Stimulated activated CD4-positive, alpha-beta T cell treated with anti-CD3 and anti-CD28 coated beads, Interleukin-12 subunit alpha, Interleukin-12 subunit beta, amount 100 ng/mL, for 24 hours (primary cell): ENCODE measurements at places on chromosomes 4 and X.

GRCh38 chr4:14359991-14360390 lies 642.3 kb upstream of the CPEB2 start:
- no peak for DNase-seq

DNA sequence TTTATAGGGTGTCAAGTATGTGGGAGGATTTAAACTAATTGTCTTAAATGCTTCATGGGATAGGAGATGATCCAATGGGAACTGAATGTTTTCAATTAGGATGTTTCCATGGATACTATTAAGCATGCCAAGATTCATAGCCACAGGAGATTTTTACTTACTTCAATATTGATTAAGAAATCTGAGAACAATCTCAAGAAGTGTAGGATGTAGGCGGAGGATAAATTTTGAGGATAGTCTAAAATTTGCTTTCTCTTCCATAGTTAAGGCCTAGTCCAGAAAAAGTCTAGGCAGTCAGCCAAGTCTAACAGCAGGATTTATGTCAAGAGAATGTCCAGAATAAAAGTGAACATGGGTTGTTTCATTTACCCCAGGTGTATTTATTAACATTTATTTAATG lies 32.8 kb downstream of the REPS2 start:
- no peak for DNase-seq

- DNase-seq = no peak
These were observed 10.1 kb upstream of the MPP1 start for GRCh38 chrX:154815274-154815818.

GRCh38 chrX:109655502-109656201 lies 30.7 kb upstream of the KCNE5 start:
- no peak for DNase-seq

DNA sequence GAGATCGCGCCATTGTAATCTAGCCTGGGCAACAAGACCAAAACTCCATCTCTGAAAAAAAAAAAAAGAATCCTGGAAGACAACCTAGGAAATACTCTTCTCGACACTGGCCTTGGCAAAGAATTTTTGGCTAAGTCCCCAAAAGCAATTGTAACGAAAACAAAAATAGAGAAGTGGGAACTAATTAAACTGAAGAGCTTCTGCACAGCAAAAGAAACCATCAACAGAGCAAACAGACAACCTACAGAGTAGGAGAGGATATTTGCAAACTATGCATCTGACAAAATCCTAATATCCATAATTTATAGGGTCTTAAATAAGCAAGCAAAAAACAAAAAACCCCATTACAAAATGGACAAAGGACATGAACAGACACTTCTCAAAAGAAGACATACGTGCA lies 76.5 kb upstream of the DUSP21 start:
- DNase-seq = no peak

GRCh38 chr4:79886021-79886420 lies 187.0 kb downstream of the ANTXR2 start:
- DNase-seq = no peak

GRCh38 chrX:45614853-45615252 lies 414.2 kb upstream of the DIPK2B start:
- DNase-seq = no peak

DNA sequence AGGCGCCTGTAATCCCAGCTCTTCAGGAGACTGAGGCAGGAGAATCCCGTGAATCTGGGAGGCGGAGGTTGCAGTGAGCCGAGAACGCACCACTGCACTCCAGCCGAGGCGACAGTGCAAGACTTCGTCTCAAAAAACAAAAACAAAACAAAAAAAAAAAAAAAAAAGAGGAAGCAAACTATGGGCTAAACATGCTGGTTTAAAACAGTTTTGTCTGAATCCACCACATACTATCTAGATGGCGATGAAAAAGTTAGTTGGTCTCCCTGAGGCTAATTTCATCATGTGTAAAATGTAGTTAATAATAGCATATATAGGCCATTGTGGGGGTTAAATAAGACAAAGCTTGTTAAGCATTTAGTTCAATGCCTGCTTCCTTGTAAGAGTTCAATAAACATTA lies 451.1 kb downstream of the RPA4 start:
- no peak for DNase-seq

DNA sequence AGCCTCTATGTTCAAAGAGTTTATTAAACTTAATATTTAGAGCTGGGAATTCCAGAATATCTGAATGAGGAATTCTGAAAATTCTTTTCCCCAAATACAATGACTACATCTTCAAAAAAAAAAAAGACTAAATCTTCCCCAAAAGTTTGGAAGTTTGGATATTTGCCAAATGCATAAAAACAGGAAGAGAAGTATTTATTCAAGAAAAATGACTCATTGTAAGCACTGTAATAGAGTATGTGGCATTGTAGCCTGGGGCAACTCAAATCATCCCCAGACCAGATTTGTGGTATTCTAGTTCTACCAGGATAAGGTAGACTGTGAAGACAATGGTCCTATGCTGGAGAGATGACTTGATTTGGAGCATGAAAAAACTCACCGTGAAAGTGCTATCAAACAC lies 78.5 kb upstream of the PDHA2 start:
- DNase-seq = no peak

DNA sequence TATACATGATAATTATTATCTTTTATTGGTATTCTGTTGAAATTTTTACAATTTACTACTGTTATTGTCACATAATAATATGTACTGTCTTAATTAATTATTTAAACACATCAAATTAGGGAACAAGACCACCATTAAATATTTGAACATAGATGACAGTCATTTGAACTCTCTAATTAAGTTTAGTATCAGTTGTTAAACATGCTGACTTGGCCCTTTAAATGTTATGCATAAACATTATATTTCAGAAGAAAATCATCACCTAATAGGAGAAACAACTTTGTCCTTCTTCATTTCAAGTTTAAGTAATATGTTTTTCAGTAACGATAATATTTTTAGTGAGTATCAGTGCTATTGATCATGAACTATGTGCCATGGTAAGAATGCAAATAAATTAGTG lies 623.5 kb upstream of the GNPDA2 start:
- DNase-seq = no peak

DNA sequence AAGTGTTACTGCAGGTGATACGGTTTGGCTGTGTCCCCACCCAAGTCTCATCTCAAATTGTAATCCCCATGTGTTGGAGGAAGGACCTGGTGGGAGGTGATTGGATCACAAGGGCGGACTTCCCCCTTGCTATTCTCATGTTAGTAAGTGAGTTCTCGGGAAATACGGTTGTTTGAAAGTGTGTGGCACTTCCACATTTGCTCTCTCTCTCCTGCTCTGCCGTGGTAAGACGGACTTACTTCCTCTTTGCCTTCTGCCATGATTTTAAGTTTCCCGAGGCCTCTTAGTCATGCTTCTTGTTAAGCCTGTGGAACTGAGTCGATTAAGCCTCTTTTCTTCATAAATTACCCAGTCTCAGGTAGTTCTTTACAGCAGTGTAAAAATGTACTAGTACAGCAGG lies 65.2 kb upstream of the SLC7A11 start:
- no peak for DNase-seq

GRCh38 chr4:45120163-45120562 lies 393.8 kb upstream of the GNPDA2 start:
- DNase-seq = no peak

DNA sequence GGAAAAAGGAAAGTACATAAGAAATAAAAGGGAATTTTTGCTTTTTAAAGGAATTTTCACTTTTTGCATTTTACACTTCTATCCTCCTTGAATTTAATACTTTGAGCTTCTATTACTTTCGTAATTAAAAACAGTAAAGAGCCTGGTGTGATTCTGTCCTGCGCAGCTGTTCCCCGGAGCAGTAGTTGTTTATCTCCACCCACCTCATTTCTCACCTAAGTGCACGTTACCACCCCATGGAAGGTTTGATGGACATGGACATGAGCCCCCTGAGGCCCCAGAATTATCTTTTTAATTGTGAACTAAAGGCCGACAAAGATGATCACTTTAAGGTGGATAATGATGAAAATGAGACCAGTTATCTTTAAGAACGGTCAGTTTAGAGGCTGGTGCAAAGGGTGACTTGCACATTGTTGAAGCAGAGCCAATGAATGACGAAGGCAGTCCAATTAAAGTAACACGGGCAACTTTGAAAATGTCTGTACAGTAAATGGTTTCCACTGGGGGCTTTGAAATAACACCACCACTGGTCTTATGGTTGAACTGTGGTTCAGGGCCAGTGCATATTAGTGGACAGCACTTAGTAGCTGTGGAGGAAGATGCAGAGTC lies 52.1 kb upstream of the TEX13D start:
- DNase-seq = no peak

DNA sequence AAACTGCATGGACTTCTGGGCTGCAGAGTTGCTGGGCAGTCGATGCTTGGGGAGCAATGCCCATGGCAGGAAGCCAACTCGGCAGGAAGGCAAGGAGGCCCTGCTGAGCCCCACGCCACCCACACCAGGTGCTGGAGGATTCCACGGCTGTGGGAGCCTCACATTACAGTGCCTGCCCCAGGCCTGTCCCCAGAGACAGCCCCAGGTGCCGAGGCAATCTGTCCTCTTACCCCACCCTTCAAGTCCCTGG lies 53.9 kb downstream of the HMX1 start:
- no peak for DNase-seq

- no peak for DNase-seq
These were observed 30.6 kb upstream of the SCML1 start for GRCh38 chrX:17706676-17707075.

DNA sequence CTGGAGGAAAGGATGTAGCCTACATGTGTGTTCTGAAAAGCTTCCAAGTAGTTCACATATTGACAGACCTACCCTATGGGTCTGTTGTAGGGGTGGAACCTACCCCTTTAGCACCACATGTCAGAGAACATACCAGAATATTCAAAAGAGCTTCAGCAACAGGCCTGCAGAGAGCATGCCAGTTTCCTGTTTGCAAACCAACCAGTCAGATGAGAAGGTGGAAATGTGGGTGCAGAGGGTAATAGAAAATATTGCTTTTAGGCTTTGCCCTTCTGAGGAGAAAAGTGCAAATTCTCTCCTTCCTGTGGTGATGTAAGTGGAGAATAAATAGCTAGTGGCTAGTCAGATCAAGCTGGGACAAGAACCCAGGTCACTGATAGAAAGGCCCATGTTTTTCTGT lies 16.4 kb downstream of the INTS6L start:
- DNase-seq = no peak

- no peak for DNase-seq
These were observed 667 bp downstream of the PTTG2 start for GRCh38 chr4:37960679-37961450.

DNA sequence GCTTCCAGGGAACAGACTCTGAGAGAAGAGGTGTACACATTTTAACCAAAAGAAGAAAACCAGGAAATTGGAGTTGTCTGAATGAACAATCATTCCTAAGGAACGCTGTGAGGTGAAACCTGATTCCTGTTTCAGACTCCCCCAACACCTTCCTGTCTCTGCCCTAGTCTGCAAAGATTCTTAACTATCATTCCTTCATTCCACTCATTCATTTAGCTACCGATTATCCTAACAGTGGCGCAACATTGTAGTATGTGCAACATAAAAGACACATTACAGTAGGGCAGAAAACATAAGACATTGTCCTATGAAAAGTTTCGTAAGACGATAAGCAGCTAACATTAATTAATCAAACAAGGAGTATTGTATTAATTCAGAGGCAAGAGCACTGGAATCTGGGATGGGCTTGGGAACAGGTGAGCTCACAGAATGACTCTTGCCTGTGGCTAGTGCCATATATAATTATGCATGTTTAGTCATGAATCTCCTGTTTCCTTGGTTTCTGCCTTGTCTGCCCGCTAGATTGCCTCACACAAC lies 23.8 kb upstream of the ADH7 start:
- DNase-seq = no peak

DNA sequence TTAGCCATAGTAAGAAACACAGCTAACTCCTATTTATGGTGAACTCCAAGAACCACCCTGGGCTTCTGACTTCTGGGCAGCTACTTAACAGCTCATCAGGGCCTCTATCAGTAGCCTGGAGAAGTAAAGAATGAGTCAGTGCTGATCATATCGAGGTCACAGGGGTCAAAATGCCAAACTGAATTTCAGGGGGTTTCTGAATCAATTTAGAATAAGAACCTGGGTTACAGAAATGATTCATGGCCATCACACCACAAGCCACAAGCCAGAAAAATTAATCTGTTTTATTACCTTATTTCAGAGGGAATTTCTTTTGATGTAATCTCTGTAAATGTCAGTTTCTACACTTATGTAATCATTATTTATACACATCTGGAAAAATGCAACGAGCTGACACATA lies 64.4 kb downstream of the CHST7 start:
- no peak for DNase-seq

GRCh38 chr4:37014584-37014983 lies 230.0 kb upstream of the NWD2 start:
- no peak for DNase-seq

DNA sequence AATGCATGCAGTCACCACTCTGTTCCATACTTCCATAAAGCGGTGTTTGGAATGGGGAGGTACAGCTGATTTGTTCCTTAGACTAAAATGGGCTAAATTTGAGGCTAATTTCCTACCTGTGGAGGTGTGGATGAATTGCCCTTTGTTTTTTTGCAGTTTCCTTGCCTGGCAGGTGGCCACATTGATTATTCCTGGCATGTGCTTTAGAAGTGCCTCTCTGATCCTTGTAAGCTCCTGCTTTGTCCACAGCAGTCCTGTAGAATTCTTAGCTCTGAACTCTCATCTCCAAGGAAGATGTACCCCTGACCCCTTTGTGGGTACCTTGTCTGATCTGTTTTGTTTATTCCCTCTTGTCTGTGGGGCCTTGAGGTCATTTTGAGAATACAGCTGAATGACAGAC lies 136.8 kb downstream of the ADGRL3 start:
- DNase-seq = no peak

GRCh38 chr4:13876131-13876530 lies 248.6 kb upstream of the BOD1L1 start:
- DNase-seq = no peak

- DNase-seq = no peak
These were observed 32.9 kb downstream of the LAMTOR3 start for GRCh38 chr4:99861120-99861905.

DNA sequence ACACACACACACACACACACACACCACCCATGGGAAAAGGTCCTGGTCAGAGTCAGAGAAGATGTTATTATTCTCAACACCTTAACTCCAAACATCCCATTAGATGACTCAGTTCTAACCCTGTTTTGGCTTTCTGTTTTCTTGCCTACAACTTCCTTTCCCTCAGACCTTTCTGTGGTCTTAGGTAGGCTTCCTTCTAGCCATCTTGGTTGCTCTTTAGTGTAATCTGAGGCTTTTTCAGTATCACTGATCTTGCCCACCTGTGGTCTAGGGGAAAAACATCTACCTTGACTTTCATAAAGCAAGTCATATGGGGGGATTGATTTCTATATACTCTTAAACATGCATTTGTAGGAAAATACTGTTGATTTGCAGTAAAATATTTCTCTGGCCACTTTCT lies 56.9 kb downstream of the ATG4A start:
- no peak for DNase-seq
